ENCODE measurements at places on chromosomes 13 and 19.

- peak; percentile 65 for DNase-seq
These were observed at the start of gene GPATCH1 for GRCh38 chr19:33080761-33081681. TSS of gene GPATCH1 (plus strand) at chr19:33081181. CDS start at chr19:33081194, 13 bp downstream.

- DNase-seq = no peak
These were observed 58.7 kb downstream of the IER2 start for GRCh38 chr19:13208672-13209483.

DNA sequence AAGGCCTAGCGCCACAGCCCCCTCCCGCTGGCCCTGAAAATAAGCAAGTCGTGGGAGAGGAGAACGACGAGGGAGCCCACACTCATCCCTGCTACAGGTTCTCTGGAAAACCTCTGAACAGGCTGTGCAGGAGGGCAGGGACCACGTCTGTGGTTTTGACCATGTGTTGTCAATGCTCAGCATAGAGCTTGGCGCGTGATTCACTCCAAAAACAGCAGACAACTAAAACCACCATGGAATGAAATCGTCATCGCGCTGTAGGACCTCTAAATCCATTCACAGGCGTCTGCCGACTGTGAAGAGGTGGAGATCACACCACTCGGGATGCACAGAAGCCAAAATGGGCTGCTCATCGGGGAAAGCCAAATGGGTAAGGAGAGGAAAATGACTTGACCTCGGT lies 121.3 kb downstream of the COL4A1 start:
- DNase-seq = no peak

DNA sequence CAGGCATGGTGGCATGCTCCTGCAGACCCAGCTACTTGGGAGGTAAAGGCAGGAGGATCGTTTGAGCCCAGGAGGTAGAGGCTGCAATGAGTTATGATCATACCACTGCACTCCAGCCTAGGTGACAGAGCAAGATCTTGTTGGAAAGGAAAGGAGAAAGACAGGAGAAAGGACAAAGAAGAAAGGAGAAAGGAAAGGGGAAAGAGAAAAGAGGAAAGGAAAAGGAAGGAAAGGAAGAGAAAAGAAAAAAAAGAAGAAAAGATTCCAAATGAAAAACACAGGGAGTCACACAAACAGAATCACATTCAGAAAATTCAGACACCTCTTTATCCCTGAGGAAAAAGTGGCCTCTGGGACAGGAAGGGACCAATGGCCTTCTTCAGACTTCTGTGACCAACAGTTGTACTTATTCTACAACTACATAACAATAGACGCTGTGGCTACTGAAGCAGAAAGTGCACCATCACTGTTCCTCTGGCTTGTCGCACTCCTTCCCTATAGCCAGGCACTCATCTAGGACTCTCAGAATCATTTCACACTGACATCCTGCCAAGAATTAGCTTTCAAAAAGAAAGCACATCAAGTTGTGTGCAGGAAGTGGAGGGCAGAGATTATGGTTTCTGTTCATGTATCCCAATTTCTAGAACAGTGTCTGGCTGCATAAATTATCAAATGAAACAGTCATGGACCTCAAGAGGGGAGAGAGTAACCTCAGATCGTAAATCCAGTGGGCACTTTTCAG lies 5.9 kb downstream of the MTMR6 start:
- no peak for DNase-seq

DNA sequence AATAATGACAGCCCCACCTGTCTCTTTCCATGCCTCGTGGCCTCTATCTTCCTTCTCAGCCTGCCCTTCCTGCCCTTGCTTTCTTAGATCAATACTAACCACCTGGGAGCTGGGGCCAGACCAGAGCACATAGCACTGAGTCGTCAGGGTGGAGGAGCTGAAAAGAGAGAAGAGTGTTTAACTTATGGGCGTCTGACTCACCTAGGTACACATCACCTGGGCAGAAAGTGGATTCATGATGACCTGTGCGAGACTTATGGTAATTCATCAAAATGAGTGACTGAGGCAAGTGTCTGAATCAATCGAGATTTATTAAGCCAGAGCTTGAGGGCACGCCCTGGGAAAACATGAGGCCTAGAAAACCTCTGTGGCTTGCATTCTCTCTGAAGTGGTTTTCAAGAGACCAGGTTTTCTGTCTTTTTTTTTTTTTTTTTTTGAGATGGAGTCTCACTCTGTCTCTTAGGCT lies 19.2 kb downstream of the CEACAM6 start:
- DNase-seq = no peak

DNA sequence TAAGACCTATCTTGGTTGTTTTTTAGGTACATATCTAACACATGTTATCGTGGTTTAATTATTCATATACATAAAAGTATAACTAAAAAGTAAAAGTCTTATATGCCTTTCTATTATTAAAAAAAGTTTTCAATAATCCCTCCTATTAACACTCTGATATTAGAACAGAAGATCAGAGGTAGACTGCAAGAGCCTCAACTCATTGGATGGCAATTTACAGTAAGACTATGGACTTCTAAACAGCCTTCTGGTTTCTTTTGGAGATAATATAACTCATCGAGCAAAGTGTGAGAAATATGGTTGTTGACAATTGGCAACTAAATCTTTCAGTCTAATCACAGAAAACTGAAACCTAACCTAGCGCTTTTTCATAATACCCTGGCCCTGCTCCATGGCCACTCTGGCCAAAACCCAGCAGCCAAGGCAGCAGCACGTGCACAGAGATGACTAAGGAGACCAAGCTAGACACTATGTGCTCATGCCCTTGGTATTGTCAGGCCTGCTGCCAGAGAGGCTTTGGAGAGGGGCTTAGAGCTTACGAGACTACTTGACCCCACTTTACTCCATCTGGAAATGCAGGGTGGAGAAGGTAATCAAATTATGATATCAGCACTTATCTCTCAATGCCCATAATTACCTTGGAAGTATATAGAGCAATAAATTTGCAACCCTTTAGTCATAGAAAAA lies 40.6 kb upstream of the EEF1AKMT1 start:
- peak; percentile 58 for DNase-seq

DNA sequence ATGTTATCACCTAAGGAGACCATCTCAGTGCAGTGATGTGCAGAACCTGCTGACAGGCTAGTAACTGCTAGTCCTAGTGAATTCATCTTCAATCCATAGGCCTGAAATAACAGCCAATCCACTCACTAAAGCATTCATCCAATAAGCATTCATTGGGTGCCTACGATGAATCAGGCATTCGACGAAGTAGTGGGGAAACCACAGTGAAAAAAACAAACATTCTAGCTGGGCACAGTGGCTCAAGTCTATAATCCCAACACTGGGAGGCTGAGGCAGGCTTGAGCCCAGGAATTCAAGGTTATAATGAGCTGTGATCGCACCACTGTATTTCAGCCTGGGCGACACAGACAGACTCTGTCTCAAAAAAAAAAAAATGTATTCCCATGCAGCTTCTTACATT lies 135.6 kb downstream of the RNF17 start:
- DNase-seq = no peak

GRCh38 chr19:5117421-5117820 lies 148.5 kb downstream of the KDM4B start:
- no peak for DNase-seq

DNA sequence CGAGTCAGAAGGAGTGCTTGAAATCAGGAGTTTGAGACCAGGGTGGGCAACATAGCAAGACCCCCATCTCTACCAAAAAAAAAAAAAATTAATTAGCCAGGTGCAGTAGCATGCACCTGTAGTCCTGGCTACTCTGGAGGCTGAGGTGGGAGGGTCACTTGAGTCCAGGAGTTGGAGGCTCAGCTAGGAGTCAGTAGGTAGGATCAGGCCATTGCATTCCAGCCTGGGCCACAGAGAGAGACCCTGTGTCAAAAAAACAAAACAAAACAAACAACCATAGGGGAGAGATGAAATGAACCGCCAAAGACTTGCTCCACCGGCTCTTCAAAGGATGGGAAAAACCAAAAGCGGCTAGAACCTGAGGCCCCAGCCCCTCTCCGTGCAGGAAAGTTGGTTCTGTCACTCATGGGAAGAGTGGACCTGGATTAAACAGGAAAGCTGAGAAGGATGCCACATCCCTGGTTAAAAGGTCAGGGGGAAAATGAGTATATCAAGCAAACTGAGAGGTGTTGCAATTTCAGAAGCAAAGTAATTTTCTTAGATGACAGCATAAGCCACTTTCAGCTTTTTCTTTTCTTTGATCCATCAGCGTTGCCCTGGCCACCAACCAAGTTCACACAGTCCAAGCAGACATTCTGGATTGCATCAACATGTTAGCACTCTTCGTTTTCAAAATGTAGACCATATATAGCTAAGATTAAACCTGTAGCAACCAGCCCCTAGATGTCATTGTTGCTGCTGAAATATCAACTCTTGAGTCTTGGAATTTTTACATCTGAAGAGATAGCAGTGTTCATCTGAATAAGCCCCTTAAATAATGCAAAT lies 8.9 kb upstream of the ZNF507 start:
- no peak for DNase-seq

DNA sequence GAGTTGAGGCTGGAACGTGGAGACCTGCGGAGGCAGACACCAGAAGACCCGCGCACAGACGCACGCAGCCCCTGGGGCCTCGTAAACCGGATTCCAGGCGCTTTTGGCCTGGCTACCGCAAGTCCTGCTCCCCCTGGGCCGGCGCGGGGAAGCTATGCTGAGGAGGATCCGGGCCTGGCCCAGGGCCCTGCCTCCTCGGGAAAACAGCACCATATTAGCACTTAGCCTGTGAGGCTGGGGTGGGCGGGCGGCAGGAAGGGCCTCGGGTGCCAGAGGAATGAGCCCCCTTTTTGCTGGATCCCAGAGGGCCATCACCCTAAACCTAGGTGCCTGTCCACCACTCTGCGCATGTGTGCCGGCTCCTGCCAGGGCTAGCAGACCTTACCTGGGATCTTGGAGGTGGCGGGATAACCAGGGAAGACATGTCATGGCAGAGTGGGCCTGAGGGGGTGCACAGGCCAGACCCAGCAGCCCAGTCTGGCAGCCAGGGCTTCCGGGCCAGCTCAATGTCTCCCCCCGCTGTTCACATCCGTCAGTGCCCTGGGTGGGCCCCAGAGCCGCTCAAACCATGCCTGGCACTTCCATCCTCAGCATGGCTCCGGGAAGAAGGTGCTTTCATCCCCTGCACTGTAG lies 7.3 kb downstream of the ELOF1 start:
- DNase-seq = no peak

DNA sequence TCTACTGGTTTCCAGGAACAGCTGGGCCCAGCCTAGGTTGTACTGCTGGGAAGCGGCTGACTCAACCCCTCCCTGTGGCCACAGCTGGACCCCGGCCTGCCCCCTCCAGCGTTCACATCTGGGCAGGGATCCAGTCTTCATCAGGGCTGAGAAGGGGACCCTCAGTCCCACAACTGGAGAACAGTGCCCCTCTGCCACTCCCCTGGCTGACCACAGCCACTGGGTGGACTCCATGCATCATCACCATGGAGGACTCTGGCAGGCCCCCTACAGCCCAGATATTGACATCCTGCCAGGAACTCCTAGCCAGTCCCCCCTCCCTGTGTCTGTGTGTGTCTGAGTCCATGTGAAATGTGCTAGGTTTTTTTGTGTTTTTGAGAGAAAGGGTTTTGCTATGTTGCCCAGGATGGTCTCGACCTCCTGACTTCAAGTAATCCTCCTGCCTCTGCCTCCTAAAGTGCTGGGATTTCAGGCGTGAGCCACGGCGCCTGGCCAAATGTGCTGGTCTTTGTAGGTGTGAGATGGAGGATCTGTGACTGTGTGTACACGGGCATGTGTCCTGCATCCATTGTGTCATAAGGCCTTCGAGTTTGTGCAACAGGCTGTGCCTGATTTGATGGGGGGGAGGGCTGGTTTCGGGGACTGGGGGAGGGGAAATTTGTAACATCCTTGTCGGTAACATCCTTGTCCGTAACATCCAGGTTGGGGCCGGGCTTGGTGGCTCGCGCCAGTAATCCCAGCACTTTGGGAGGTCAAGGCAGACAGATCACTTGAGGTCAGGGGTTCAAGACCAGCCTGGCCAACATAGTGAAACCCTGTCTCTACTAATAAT lies 4.0 kb upstream of the HOOK2 start:
- DNase-seq = peak; percentile 23

- DNase-seq = no peak
These were observed 65.9 kb downstream of the DCT start for GRCh38 chr13:94413598-94413944.

DNA sequence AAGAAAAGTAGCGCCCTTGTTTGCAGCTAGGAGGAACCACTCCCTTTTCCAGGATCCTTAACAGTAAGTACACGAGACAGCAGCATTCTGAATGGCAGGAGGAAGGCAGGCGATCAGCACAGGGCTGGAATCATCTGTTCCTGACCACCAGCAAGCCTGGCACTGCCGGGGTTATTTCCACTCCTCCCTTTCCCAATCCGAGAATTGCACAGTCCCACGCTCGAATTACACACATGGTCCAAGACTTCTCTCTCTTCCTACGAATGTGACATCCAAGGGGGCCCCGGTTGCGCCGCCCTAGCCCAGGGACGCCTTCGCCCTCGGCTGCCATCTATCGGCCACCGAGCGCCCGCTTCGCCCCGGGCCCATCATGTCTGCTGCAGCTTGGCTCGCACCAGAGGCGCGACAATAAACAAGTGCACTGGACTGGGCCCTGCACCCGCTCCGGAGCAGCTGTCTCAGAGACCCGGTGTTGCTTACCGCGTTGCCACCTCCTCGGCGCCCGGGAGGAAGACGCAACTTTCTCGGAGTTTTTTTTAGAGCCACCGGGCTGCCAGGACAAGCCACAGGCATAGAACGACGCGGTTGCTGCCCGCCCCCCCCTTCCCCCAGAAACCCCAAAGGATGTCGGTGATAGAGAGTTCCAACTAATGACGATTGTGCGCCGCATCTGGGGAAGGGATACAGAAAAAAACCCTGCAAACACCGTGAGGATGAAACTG lies at the start of gene SLITRK5:
TSS of gene SLITRK5 (plus strand) at position 341 of the 722 bp plus-strand sequence. CDS start 4,018 bp downstream, outside the sequence.
- peak; percentile 74 for DNase-seq

DNA sequence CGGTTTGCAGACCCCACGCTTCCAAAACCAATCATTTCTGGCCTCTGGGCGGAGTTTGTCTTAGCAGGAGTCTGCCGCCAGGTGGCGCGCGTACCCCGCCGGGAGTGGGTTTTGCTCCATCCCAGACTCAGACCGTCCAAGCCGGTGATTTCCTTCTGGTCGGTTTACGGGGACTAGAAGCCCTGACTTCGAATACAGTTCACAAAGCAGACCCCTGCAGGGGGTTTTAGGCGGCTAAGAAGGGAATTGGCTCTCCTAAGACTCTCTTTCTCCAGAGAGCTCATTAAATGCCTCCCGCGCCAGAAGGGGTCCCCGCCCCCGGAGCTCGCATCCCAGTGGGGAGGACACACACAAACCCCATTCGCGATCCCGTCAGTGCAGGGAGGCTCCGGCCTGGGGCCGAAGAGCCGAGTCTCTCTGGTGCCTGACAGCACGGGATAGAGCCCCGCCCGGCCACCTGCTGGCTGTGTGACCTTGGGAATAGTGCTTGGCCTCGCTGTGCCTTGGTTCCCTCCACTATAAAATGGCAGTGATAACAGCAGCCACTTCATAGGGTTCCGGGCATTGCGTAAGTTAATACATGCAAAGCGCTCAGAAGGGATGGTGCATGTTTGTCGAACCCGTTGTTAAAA lies 8.6 kb upstream of the NUP62 start:
- peak; percentile 78 for DNase-seq

GRCh38 chr13:30196025-30196424 lies 111.3 kb downstream of the KATNAL1 start:
- no peak for DNase-seq

GRCh38 chr13:109100705-109101304 lies 471.4 kb downstream of the MYO16 start:
- DNase-seq = peak; percentile 2

GRCh38 chr13:33207615-33207961 lies 78.0 kb downstream of the STARD13 start:
- no peak for DNase-seq

- DNase-seq = no peak
These were observed 826 bp downstream of the RASIP1 start for GRCh38 chr19:48739404-48740163.

Measured in kidney glomerular epithelial cell (primary cell).